Activated CD8-positive, alpha-beta memory T cell treated with anti-CD3 and anti-CD28 coated beads for 24 hours (primary cell): ENCODE measurements at places on chromosomes 16 and 17.

DNA sequence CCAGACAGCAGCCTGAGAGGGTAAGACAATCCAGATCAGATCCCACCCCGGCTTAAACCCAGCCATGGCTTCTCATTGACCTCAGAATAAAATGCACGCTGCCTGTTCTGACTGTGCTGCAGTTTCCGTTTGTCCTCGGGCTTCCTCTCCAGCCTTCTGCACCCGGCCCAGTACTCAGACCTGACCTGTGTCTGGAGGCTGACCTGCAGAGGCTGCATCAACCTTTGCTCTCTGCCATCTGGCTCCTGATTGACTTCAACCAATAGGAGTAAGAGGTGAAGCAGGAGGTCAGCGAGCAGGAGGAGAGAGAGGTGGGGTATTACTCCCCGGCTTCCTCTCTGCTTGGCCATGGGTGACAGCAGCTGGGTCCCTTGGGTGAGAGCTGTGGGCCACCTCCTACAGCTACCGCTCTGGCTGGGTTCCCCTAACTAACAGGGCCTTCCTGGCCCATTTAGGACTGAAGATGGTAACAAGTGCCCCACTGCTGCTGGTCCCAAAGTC lies 46.7 kb downstream of the C16orf82 start:
- peak; percentile 43 for DNase-seq

DNA sequence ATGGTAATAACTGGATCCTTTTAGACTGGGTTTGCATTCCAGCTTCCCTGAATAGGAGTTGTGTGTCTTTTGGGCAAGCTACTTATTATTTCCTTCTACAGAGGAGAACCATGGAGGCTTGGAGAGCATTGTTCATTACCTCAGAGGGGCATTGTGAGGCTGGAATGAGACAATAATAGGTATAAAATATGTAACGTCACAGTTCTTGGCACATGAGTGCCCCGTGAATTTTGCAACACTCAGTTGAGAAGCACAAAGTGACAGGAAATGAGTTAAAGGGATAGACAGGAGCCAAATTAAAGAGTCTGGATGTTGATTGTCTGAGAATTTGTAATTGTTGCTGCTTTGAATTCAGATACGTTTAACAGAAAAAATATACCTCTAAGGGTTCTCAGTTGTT lies 92.2 kb downstream of the CDH8 start:
- no peak for DNase-seq

GRCh38 chr16:29794231-29794710 lies 3.7 kb downstream of the KIF22 start:
- DNase-seq: no peak

DNA sequence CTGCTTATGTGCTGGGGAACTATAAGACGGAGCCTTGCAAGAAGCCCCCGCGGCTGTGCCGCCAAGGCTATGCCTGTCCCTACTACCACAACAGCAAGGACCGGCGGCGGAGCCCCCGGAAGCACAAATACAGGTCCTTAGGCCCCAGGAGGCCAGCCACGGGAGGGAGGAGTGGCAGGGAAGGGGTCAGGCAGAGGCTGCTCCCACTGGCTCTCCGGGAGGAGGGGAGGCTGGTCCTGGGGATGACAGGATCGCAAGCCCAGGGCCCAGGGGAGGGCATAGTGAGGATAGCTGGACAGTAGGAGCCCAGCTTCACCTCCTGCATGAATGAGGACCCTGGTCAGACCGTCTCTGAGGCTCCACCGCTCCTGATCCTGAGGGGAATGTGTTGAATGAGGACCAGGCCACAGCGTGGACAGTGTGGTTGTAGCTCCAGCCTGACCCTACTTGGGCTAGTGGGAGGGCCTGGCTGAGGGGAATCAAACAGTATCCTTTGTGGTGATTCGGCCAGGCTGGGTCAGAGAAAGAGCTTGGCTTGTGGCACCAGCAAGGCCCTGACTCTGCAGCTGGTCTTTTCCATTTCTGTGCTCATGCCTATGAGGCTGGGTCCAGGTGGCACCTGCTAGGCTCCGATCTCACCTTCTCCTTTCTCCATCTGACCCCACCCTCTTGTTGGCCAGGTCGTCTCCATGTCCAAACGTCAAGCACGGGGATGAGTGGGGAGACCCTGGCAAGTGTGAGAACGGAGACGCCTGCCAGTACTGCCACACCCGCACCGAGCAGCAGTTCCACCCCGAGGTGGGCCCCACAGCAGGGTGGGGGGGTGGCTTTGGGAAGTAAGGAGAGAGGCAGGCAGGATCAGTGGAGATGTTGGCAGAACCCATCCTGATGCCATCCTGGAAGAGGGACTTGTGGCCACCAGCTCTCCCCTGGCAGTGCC lies 28.7 kb downstream of the UNK start:
- no peak for DNase-seq

DNA sequence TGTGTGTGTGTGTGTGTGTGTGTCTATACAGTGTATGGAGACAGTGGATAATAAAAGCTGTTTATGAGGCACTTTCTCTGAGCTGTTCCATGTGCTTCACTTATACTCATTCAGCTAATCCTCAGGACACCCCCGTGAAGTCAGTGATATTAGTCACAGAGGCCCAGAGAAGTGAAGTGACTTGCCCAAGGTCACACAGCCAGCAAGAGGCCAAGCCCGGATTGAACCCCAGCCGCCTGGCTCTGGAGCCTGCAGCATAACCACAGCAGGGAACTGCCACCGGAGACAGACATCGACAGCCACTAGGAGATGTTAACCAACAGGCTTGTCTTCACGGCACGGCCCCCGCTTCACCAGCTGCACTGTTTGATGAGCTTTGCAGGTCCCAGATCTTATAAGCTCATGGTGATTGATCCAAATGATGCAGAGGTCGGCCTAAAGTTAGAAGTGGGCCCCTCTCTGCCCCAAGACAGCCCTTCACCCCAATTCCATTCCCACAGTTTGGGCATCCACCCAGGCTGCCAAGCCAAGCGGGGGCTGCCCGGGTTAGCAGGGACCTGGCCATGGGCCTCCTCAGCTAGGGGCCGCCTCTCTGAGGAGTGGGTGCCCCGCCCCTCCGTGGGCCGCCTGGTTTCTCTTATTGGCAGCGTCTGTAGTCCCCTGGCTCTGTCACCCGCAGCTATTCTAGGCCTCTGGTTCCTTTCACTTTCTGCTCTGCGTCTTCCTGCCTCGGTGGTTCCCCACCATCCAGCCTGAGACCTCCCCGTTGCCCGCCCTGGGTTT lies 30.9 kb downstream of the SOCS1 start:
- peak; percentile 94 for DNase-seq

DNA sequence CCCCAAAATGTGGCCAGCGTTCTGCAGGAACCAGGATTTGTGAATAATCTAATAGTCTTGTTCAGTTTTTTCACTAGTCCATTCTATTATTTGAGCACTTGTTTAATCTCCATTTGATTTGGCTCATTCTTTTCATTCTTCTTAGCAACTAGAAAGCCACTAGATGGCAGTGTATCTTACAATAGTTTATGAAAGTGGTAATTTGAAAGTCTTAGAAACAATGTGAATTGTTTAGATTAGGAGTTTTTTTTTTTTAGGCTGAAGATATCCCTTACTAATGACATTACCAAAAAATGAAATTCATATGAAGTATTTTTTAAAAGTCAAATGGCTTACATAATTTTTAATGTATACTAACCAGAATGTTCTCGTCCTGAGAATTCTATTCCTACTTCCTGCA lies 6.7 kb downstream of the ERI2 start:
- DNase-seq: no peak

DNA sequence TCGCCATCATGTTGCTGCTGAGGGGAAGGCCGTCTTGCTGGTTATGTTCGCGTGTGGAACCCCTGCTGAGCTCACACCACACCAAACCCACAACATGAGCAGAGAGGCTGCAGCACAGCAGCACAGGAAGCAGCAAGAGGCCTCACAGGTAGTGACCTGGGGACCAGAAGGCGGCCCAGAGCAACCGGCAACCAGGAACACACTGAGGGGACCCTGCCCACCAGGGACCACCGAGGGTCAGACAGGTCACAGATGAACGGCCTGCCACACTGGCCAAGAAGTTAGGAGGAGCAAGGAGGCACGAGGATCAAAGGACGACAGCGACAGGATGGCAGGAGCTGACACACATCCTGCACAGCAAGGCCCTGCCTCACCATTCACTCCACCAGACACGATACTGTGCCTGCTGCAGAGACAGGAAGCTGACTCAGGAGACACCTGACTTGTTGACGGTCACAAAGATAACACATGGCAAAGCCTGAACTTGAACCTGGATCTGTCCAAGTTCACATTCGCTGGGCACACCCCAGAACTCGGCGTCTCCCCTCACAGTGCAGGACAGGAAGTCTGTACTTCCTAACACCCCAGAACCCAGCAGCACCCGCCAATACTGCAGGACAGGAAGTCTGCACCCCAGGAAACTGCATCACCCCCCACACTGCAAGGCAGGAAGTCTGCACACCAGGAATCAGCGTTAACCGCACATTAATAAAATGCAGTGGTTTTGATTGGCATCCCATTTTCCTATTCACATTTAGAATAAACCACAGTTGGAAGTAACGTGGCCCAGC lies 98.5 kb downstream of the ZNF778 start:
- DNase-seq: peak; percentile 85

DNA sequence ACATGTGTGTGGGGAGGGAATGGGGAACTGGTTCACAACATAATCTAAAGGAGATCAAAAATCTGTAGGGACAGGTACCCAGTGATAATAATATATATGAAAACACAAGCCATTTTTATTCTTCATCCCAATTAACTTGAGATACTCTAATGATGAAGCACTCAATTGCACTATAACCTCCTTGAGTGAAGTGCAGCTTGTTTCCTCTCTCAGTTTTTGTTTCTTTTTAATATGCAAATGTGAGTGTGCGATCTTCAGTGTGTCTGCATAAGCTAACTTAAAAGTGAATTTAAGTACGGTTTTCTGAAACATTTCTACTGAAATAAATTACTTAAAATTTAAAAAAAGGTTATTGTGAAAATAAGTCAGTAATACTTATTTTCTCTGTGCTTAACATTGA lies 623.5 kb downstream of the CDH11 start:
- no peak for DNase-seq

DNA sequence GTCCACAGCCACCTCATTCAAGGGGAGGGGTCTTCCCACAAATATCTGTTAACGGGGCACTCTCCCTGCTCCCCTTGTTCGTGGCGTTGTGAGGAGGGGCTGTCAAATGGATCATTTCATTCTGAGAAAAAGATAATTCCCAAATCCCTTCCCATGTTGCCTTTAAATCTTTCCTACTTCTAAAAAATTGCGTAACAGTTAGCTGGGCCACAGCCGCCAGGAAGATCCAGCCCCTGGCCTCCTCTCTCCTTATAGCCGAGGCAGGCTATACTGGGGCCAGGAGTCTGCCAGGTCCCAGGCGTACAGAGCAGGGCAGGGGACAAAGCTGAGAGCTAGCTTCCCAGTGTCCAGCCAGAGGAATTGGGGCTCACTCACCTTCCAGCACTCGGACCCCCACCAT lies 430 bp downstream of the C16orf89 start:
- DNase-seq: no peak

DNA sequence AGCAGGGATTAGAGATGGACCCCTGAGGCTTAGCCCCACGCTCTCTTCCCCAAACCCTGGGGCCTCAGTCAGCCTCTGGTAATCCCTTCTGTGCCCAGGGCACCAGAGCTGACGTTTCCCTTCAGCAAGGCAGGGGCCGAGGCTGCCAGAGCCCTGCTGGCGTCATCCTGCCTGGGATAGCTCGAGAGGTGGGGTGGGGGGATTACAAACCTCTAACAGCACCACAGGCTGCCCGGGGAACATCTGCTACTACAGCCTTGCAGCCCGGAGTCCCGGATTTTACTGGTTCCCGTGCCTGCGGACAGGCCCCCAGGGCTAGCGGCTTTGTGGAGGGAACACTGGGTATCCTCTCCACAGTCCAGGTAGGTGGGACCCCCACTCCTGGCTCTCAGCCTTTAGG lies at the start of gene AANAT:
AANAT (plus strand) TSS at position 238 of the 400 bp plus-strand sequence. CDS start 1,144 bp downstream, outside the sequence.
- DNase-seq: no peak

DNA sequence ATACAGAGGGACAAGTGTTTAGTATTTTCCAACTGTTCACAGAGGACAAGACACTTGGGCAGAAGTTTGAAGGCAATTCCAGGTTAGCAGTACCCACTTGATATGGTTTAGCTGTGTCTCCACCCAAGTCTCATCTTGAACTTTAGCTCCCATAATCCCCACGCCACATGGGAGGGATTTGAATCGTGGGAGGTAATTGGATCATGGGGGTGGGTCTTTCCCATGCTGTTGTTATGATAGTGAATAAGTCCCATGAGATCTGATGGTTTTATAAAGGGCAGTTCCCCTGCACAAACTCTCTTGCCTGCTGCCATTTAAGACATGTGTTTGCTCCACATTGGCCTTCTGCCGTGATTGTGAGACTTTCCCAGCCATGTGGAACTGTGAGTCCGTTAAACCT lies 668.9 kb downstream of the MAF start:
- no peak for DNase-seq

- no peak for DNase-seq
These were observed 1.7 kb downstream of the EPOP start for GRCh38 chr17:38672788-38673706.

DNA sequence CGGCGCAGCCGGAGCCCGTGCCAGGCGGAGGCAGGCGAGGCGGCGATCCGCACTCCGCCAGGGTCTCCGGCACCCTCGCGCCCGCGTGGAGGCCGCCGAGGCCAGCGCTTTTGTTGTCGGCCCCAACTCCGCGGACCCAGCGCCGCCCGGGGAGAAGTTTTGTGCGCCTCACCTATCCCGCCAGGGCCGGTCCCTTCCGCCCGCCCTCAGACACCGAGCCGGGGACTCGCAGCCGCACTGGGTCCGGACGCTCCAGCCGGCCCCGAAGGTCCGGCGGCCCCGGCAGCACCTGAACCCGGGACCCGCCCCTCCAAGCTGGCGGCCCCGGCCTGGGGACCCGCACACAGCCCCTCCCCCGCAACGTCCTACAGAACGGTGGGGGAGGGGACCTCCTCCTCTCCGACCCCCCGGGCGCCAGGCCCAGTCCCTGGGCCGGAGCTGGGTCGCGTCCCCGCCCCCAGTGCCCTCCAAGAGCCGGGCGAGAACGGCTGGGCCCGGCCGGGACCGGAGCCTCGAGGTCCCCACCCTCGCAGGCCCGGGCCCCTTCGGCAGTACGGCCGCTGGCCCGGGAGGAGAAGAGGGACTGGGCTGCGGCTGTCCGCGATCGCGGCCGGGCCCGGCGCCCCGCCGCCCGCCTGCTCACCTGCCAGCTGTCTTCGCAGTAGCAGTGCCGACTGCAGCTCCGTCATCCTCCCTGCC lies 698 bp downstream of the UBE2G1 start:
- DNase-seq: no peak

- no peak for DNase-seq
These were observed 938.9 kb downstream of the CDH11 start for GRCh38 chr16:64182985-64183384.

DNA sequence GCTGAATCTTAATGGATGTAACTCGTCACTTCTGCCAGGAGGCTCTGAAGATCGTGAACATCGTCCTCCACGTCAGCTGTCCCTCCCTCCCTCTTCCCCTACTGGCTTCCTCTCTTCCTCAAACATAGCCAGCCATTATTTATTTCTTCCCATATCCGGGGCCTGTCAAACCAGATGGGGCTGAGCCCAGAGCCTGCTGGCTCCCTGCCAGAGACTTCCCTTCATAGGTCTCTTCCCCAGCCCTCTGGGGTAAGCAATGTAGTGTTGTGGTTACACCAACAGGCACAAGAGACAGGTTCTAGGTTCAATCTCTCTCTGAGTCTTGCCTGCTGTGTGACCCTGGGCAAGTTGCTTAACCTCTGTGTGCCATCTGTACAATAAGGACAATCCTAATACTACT lies 40.1 kb upstream of the ZFP90 start:
- DNase-seq: no peak
